ENCODE measurements at places on chromosomes 1 and 21. TPM values are rescaled to one million over a fixed set of nuclear protein-coding genes. Genes with fewer than 3 reads are reported as not detected.

GRCh38 chr1:29986986-29987385 lies 736.4 kb downstream of the MATN1 start:
- DNase-seq, result no peak

GRCh38 chr21:43370888-43371570 lies 55.9 kb downstream of the SIK1 start:
- no peak for DNase-seq

DNA sequence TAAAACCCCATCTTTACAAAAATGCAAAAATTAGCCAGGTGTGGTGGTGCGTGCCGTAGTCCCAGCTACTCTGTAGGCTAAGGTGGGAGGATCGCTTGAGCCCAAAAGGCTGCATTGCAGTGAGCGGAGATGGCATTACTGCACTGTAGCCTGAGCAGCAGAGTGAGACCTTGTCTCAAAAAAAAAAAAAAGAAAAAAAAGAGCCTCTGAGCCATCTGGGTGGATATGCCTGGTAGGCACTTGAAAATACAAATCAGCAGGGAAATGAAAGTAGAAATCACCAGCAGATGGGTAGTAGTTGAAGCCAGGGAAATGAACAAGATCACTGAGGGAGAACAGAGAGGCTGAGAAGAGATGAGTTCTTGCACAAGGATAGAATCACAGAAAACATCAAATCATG lies 131.0 kb upstream of the HMCN1 start:
- DNase-seq, result no peak

GRCh38 chr1:220928320-220928719 lies 49.1 kb downstream of the HLX start:
- DNase-seq, result no peak

DNA sequence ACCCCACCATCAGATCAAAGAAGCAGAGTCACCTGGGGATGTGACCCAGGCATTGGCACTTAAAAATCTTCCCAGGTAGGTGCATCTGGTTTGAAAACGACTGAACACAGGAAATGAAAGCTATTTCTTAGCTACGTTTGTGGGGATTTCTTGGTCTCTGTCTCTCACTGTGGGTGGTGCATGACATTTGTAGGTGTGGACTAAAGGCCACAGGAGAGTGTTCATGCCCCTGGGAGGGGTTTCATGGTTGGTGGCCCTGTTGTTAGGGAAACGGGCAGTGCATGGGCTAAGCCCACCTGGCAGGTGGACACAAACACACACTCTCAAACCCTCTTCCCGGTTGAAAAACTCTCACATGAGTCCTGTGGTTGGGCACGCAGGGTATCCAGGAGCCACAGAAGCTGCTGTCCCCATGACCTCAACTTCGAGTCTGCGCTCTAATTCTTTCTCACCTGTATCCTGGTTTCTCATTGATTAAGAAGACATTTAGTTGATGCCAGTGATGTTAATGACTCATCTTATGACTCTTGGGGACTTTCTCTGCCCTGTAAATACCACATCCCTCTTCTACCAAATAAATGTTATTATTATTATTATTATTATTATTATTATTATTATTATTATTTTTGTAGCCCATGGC lies 119.4 kb downstream of the MRPS6 start:
- no peak for DNase-seq

Gene PLA2G5
- 36.4 TPM for total RNA-seq

DNA sequence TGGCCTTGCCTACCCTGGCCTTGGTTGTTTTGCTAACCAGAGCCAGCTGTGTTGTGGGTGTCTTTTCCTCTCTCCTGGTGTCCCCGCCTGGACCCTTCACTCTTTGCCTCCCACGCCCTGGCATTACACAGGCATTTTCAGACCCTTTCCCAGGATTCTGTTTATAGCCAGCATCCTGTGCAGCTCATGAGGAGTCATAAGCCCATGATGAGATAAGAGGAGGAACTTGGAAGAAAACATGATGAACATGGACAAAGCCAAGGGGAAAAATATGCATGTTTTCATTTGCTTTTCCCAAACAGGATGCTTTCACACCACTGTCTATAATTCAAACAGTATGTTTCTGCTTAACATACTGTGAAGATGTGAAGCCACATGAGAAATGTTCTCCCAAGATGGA lies 18.7 kb upstream of the WARS2 start:
- DNase-seq, result no peak

- no peak for DNase-seq
These were observed 1423.9 kb upstream of the PRMT6 start for GRCh38 chr1:105632342-105633196.

DNA sequence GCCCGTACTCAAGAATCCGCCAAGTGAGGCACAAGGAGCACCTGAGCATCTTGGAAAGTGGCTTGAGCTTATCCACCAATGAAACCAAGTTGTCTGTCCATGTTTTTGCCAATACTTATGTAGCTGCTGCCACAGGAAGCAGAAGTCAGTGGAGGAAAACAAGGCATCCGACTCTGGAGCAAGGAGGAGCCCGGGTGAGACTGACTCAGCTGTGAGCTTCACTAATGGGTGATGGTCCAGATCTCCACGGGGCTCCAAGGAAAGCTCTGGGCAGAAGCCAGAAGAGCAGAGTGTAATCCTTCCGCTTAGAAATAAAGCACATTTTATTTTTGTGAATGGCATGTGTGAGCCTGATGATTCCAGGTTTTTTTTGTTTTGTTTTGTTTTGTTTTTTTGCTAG lies 12.3 kb upstream of the SSR2 start:
- DNase-seq, result no peak

Gene TTC4
- 16.7 TPM for total RNA-seq

DNA sequence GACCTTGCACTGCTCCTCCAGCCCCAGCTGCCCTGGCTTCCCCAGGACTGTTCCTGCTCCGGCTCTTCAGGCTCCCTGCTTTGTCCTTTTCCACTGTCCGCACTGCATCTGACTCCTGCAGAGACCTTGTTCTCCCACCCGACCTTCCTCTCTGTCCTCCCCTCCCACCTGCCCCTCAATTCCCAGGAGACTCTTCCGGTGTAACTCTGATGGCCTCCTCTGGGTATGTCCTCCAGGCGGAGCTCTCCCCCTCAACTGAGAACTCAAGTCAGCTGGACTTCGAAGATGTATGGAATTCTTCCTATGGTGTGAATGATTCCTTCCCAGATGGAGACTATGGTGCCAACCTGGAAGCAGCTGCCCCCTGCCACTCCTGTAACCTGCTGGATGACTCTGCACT lies 550 bp downstream of the ACKR1 start:
- no peak for DNase-seq

Gene FCAMR
- total RNA-seq, result not detected

- DNase-seq, result peak; percentile 79
These were observed 155.5 kb downstream of the GLUL start for GRCh38 chr1:182235952-182236650.

Gene FAM72A
- total RNA-seq, result 0.35 TPM

DNA sequence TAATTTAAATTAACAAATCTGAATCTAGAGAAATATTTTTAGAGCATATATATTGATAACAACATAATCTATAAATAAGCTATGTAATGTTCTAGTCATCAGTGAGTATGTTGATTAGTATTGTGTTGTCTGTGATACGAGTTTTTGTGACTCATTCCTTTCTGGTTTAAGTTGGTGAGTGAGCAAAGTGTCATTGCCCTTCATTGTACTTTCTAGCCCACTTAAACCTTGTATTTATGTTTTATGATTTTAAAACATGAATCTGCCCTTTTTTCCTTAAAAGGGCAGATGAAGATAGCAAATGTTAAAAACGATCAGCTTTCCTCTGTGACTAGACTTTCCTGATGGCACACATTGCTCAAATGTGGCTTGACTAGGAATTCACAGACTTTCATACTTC lies 38.5 kb downstream of the MACO1 start:
- DNase-seq, result no peak

DNA sequence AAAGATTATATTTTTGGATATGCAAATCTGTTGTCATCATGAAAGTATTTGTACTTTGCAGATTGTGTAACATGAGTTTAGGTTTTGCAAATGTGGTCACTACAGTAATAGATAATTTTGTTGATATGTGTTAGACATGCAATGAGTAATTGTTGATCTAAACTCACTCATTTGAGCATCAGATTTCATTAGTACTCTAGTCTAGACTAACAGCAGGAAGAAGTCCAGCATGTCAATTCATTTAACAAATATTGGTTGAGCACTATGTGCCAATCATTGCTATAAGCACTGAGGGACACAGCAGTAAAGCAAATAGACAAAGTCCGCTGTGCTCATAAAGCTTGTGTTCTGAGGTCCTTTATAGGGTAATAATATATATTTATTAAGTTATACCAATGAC lies 350.0 kb downstream of the USP25 start:
- DNase-seq, result no peak

DNA sequence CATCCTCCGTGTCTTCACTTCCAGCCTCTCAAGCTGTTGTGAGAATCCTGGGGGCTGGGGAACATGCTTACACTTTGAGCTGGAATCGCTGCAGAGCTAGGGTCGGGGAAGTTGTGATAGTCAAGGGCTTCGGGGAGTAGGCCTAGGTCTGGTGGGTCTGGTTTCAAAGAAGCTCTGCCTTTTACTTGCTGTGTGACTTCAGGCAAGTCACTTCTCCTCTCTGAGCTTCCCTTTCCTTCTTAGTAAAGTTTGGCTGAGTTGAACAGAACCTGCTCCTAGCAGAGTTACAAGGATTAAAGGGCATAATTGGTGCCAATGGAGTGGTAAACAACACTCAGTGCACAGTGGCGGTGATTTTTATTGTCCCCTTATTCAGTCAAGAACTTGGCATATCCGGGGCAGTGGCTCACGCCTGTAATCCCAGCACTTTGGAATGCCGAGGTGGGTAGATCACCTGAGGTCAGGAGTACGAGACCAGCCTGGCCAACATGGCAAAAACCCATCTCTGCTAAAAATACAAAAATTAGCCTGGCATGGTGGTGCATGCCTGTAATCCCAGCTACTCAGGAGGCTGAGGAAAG lies 25.7 kb downstream of the ARHGEF19 start:
- DNase-seq, result no peak

Gene TINAGL1
- total RNA-seq, result 180 TPM

DNA sequence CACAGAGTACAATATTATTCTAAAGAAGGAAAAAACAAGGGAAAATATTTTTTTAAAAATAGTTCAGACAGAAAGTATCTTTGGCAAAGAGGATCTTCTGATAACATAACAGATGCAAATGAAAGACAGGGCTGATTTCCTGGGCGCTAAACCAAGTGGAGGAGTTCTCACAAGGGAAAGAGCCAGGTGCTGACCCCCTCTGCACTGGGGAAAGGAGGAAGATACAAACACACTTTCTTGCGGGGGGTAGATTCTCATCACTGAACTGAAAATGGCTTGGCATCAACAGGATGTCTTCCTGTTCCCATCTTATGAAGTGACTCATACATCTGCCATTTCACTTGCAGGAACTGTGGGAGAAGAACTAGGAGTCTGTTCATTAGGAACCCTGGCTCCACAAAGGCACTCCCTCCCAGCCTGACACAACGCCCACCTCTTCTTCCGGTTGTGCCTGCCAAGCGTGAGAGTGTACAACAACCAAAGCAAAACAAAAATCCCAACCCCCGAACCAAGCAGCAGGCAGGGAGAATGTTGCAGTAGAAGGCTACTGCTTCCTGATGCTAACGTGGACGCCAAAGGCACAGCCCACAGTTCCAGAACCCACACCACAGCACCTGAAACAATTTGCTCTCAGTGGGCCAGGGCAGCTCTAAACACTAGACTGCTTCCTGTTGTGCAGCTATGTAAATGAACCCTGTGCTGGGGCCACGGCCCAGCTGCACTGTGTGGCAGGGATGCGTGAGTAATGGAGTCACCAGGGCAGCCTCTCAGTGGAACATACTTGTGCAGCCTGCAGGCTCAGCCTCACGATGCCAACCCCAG lies 51.0 kb downstream of the GADD45A start:
- peak; percentile 85 for DNase-seq

Gene CD5L
- not detected for total RNA-seq

Gene CACNA1S
- total RNA-seq, result 0.19 TPM

Gene CFHR2
- not detected for total RNA-seq

DNA sequence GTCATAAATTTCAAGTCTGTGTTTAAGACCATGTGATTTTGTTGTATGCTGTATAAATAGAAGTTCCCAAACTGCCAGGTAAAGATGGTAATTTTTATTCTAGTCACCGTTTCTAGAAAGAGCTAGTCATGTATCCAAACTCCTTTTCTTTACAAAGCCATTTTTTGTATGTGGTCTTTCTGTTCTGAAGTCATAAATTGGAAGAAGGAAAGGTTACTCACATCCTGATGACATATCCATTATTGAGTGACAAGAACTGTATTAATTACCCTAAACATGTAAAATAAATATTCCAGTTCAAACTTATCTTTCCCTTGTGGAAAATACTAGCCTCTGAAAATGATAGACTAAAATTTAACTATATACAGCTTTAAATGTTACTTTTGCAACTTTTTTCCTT lies 104.7 kb downstream of the POFUT2 start:
- DNase-seq, result no peak

DNA sequence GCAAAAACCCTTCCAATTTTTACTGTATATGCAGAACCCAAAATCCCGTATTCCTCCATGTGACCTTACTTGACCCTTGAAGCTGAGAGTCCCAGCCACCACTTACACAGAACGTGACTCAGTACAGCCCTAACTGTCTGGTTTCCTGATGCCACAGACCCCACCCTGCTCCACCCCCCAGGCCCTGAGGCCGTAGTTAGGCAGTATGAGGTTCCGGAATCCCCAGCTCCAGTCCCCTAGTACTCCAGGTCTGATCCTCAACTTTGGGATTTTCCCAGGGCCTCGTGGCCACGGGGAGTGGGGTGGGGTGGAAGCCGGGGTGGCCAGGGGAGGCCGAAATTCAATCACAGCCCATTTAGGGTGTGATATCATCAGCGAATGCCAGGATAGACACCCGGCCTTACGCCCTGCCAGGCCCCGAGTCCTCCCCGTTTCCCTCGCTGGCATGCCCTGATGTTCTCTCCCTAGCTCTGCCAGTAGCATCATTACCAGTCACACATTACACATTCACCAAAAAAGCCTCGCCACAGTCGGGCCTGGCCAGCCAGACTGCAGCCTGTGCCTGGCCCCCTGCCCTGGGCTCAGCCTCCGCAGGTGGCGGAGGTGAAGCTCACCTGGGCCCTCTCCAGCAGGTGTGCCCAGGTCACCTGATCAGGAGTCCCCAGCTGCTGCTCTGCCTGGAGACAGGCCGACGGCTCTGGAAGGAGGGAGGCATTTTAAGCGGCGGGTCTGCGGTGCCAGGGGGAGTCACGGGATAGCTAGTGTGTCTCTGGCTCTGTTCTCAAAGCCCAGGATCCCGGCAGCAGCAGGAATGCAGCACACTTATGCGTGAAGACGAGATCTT lies 70.8 kb downstream of the SCCPDH start:
- DNase-seq, result peak; percentile 73

DNA sequence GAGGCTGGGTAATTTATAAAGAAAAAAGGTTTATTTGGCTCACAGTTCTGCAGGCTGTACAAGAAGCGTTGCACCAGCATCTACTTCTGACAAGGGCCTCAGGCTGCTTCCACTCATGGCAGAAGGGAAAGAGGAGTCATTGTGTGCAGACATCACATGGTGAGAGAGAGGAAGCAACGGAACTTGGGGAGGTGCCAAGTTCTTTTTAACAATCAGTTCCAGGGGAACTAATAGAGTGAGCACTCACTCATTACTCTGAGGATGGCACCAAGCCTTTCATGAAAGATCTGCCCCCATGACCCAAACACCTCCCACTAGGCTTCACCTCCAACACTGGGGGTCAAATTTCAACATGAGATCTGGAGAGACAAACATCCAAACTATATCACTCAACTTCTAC lies 77.2 kb downstream of the DDAH1 start:
- DNase-seq, result no peak

Gene RAD54L
- 0.97 TPM for total RNA-seq

- DNase-seq, result no peak
These were observed 6.0 kb downstream of the MIER1 start for GRCh38 chr1:66930823-66931174.

- DNase-seq, result no peak
These were observed 3.8 kb downstream of the TRPM2 start for GRCh38 chr21:44357064-44357837.

Data from cardiac septum (tissue), 1 donor.